ENCODE measurements at places on chromosomes 2 and 18. TPM values are rescaled to one million over a fixed set of nuclear protein-coding genes. Genes with fewer than 3 reads are reported as not detected.
A peak's percentile ranks its signal among the peaks of the same experiment; 100 is the strongest.

DNA sequence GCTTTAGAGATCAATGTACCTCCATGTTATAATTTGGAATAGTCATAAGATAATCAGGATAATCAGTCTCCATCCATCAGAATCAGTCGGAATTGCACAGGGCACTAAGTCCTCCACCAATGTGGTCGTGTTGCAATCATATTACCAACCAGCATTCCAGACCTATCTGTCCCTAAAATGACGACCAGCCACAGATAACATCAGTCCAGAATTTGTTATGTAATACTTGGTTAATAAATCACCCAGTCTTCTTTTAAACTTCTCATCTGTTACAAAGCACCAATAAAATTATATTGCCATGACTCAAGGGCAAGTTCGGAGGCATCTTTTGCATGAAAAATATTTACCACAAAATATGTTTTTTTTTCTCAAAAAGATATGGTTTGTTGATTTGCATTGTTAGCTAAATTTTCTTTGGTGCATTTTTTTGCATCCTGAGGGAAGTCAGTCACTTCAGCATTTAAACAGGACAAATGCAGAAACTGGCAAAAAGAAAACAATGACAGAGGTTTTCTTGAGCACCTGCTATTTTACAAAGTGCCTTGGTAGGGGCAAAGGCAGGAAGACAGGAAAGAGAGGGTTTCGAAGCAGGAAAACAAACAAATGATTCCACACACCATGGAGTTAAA, 29.3 kb downstream of the PIEZO2 start:
- no peak overlapping the region for H3K27ac ChIP-seq
- no peaks in the 10 kb centered on the region for H3K36me3 ChIP-seq
- DNase-seq = no peak
- no peak overlapping the region for H3K4me3 ChIP-seq
- H3K27me3 ChIP-seq = no peaks in the 10 kb centered on the region
- H3K4me1 ChIP-seq = no peaks in the 10 kb centered on the region

ITPRIPL1 gene
- 0.58 TPM for polyA plus RNA-seq

GRCh38 chr2:216855605-216856004, 4.3 kb downstream of the TNP1 start:
- H3K27me3 ChIP-seq = no peaks in the 10 kb centered on the region
- DNase-seq = no peak
- no peak overlapping the region for H3K27ac ChIP-seq
- H3K4me1 ChIP-seq = no peaks in the 10 kb centered on the region

GRCh38 chr18:29153091-29153490, 976.2 kb upstream of the CDH2 start:
- H3K27me3 ChIP-seq = no peaks in the 10 kb centered on the region
- H3K4me1 ChIP-seq = peaks cover 38% of the 10 kb centered on the region
- DNase-seq = no peak
- H3K36me3 ChIP-seq = no peaks in the 10 kb centered on the region

DNA sequence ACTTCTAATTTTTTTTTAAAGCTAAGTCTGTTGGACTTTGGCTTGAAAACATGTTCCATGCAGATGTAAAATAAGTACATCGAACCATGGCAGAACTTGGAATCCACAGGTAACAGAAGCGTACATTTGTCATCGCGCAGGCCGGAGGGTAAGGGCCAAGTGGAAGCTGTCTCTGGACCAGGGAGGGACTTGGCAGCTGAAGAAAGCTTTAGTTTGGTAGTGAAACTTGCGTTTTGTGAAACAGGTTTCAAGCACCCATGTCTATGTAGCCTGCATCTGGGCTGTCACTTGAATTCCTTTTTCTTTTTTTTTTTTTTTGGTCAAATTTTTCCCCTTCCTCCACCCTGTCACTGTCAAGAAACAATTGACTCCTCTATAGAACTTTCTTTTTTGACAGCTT, 20.4 kb downstream of the GRHL1 start:
- no peaks in the 10 kb centered on the region for H3K36me3 ChIP-seq
- H3K27me3 ChIP-seq = no peaks in the 10 kb centered on the region
- H3K4me1 ChIP-seq = peaks cover 20% of the 10 kb centered on the region
- no peak overlapping the region for H3K4me3 ChIP-seq
- DNase-seq = no peak
- H3K27ac ChIP-seq = no peak overlapping the region

GRCh38 chr2:12918835-12919445, 202.2 kb downstream of the TRIB2 start:
- H3K4me1 ChIP-seq = no peaks in the 10 kb centered on the region
- no peaks in the 10 kb centered on the region for H3K36me3 ChIP-seq
- H3K27me3 ChIP-seq = no peaks in the 10 kb centered on the region
- no peak for DNase-seq

DNA sequence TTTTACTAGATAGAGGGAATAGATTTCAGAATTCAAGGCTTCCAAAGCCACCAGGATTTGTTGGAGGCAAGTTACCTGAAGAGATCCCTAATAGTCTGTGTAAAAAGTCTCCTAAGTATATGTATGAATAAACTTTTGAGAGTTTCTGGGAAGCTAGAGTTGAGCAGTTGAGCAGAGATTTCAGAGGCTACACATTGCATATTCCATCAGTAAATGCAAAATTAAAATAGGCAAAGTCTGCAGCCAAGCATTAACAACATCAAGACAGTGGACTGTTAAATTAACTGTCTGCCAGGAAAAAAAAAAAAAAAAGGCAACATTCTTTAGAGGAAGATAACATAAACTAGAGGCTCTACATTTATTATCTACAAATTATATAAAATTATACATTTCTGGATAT, 420.4 kb upstream of the TMEFF2 start:
- H3K4me1 ChIP-seq = no peaks in the 10 kb centered on the region
- H3K4me3 ChIP-seq = no peak overlapping the region
- H3K36me3 ChIP-seq = no peaks in the 10 kb centered on the region
- H3K27me3 ChIP-seq = no peaks in the 10 kb centered on the region
- DNase-seq = no peak

- no peak overlapping the region for H3K27ac ChIP-seq
- no peaks in the 10 kb centered on the region for H3K36me3 ChIP-seq
- H3K4me3 ChIP-seq = no peak overlapping the region
- DNase-seq = no peak
- no peaks in the 10 kb centered on the region for H3K27me3 ChIP-seq
Measured at GRCh38 chr2:195118276-195118675, 538.8 kb upstream of the SLC39A10 start.

GRCh38 chr2:219452361-219453317, 18.0 kb downstream of the SPEG start:
- H3K27ac ChIP-seq = peak overlapping the region; percentile 85
- H3K4me1 ChIP-seq = peaks cover 32% of the 10 kb centered on the region
- DNase-seq = peak; percentile 82
- peak overlapping the region; percentile 32 for H3K4me3 ChIP-seq
- H3K36me3 ChIP-seq = peaks cover 13% of the 10 kb centered on the region

FZD7 gene
- polyA plus RNA-seq = 2.4 TPM

GTF2A1L gene
- not detected for polyA plus RNA-seq

GRCh38 chr2:177264693-177265587, at the start of gene NFE2L2:
NFE2L2 (minus strand) TSS chr2:177264727; CDS start chr2:177264576, 151 bp downstream.
- H3K36me3 ChIP-seq = peaks cover 2% of the 10 kb centered on the region
- H3K4me1 ChIP-seq = peaks cover 56% of the 10 kb centered on the region
- no peak for DNase-seq
- H3K27me3 ChIP-seq = no peaks in the 10 kb centered on the region
- H3K27ac ChIP-seq = peak within 1 kb of the TSS; percentile 99
- H3K4me3 ChIP-seq = peak within 1 kb of the TSS; percentile 92

DNA sequence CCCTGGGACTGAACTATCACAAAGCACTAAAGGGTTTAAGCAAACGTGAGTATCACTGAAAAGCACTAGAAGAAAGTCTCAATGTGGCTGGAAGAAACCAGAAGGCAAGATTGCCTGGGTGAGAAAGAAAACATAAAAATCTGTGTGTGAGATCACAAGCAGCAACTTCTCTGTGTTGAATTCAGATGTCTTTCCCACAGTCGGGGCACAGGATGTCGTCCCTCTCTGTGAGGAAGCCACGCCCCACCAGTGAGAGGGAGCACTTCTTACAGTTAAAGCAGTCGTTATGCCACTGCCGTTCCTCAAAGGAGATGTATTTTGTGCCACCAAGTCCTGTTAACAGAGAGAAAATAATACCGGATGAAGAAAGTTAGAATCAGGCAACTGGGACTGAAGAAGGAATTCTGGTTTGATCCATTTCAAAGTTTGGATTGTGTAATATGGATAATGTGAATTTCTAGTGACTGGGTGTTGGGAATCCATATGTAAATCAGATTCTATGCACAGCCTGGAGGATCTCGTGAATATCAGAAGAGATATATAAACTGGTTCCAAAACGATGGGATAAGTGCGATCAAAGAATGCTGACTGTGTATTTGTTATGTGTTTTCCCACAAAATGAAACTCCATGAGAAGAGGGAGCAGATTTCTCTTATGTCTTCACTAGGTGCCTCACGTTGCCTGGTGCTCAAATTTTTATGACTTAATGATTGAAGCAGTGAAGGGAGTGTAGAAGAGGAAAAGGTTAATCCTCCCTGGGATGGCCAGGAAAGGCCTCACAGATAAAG, 24.0 kb downstream of the C2orf49 start:
- no peak overlapping the region for H3K27ac ChIP-seq
- no peaks in the 10 kb centered on the region for H3K27me3 ChIP-seq
- no peak for DNase-seq
- H3K4me1 ChIP-seq = no peaks in the 10 kb centered on the region
- no peak overlapping the region for H3K4me3 ChIP-seq

FEV gene
- not detected for polyA plus RNA-seq

MEP1B gene
- polyA plus RNA-seq = 0.03 TPM

DNA sequence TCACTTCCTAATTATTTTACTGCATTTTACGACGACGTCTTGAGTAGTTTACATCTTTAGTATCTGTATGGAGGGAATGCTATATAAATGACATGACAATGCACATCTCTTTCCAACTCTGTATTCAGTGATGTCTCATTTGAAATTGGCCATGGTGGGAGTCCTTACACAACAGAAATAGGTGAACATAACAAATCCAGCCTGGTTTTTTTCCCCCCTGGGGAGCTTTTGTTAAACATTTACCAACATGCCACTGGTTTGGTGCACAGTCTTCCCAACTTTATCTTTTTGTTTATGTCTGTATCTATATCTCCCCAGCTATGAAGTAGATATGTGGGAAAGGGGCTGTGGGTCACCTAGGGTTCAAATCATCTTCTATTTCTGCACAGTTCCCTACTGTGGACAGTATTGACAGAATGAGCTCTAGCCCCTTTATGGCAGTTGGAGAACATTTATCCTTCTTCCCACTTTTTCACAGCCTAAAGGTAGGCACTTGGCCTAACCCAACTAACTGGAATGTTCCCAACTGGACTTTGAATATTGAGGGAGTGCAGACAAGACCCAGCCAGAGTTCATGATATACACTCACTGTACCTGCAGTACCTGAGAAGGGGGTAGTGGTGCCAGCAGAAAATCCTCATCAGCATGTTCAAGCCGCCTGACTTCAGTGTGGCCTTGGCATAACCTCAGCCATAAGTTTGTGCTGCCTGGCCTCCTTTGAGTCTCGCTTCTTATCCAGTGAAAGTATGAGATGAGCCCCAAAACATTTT, 5.7 kb upstream of the RTKN start:
- no peaks in the 10 kb centered on the region for H3K27me3 ChIP-seq
- no peak for DNase-seq
- H3K27ac ChIP-seq = no peak overlapping the region
- H3K4me3 ChIP-seq = no peak overlapping the region

ARHGEF4 gene
- 40.6 TPM for polyA plus RNA-seq

DNA sequence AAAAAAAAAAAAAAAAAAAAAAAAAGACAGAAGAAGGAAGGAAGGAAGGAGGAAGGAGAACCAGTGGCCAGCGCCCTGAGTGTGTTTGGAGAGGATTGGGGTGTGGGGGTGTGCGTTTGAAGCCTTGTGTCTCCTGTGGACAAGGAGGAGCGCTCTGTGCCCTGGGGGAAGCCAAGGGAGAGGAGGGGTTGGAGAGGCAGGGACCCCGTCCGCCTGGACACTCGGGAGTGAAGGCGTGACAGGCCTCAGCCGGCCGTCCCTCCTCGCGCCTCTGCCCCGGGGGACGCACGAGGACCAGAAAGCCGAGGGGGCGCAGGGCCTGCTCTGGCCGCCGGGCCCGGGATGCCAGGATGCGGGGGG, 44.9 kb downstream of the SERTAD2 start:
- no peaks in the 10 kb centered on the region for H3K27me3 ChIP-seq
- H3K27ac ChIP-seq = peak overlapping the region; percentile 25
- H3K4me1 ChIP-seq = peaks cover 40% of the 10 kb centered on the region
- H3K4me3 ChIP-seq = no peak overlapping the region
- H3K36me3 ChIP-seq = no peaks in the 10 kb centered on the region
- no peak for DNase-seq

CD207 gene
- polyA plus RNA-seq = not detected

DNA sequence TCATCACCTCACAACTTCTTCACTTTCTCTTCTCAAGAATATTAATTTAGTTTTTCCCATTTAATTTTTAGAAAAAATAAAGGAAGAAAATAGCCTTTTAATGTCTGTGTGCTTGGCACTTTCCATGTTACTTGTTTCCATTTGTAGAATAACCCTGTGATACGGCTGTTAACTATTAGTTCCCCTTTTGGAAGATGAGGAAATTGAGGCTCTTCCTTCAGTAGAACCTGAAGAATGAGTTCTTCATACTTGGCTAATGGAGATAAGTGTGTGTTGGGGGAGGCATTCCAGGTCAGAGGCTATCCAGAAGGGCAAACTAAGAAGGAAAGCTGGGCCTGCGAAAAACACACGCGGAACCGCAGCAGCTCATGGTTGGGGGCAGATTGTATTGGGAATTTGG, 38.3 kb downstream of the ZNF532 start:
- H3K4me3 ChIP-seq = no peak overlapping the region
- H3K27ac ChIP-seq = no peak overlapping the region
- no peaks in the 10 kb centered on the region for H3K4me1 ChIP-seq

DNA sequence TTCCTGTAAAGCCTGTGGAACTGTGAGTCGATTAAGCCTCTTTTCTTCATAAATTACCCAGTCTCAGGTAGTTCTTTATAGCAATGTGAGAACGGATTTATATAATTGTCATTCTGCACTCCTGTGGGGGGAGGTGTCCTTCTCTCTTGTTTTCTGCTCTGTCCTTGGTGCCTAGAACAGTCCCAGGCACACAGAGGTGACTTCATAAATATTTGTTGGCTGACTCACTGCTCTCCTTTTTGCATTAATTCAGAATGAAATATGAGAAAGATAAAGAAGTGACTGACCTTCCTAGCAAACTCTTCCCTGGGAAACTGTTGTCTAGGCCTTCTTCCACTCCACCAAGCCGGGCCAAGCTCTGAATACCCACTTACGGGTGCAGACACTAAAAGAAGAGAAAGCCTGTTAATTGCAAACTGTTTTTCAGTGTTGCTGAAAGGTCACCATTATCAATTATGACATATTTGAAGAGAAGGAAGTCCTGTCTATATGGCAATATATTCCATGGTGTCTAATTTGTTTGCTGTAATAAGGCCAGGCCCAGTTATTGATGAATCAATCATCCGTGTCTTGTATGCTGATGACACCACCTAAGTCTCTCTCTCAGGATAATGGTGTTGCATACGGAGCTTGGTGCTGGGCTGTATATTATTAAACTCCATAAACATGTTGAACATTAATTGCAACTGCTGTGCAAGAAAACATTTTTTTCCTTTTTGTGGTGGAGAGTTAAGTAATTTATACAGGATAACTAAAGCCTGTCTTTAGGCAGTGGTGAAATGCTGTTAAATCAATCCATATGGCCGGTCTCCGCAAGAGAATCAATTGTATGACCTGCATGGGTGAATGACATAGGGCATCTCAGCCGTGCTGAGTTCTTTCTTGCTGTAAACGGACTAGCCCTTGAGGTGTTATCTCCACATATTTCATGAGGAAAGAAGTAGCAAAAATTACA, 567.5 kb downstream of the SLC4A3 start:
- H3K27ac ChIP-seq = no peak overlapping the region
- no peak for DNase-seq
- peaks cover 31% of the 10 kb centered on the region for H3K4me1 ChIP-seq
- H3K36me3 ChIP-seq = no peaks in the 10 kb centered on the region
- no peak overlapping the region for H3K4me3 ChIP-seq
- no peaks in the 10 kb centered on the region for H3K27me3 ChIP-seq

HAAO gene
- polyA plus RNA-seq = 0.08 TPM

GKN1 gene
- polyA plus RNA-seq = 0.49 TPM

All from keratinocyte (primary cell).